Activated CD4-positive, alpha-beta T cell treated with anti-CD3 and anti-CD28 coated beads for 24 hours (primary cell): ENCODE measurements at places on chromosomes 6 and 20.

DNA sequence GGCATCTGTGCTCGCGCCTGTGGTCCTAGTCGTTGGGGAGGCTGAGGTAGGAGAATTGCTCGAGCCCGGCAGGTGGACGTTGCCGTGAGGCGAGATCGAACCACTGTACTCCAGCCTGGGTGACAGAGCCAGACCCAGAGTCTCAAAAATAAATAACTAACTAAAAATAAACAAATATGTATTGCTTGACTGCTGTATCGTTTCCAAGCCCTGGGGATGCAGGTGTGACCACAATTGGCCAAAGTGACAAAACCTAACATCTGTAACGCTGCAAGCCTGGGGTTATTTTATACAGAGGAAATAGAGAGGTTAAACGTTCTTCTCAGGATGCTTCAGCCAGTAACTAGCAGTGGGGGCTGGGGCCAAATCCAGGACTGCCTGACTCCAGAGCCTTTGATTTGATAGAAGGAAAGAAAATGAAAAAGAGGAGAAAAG is 1.9 kb upstream of the SRSF3 start:
- DNase-seq = no peak

DNA sequence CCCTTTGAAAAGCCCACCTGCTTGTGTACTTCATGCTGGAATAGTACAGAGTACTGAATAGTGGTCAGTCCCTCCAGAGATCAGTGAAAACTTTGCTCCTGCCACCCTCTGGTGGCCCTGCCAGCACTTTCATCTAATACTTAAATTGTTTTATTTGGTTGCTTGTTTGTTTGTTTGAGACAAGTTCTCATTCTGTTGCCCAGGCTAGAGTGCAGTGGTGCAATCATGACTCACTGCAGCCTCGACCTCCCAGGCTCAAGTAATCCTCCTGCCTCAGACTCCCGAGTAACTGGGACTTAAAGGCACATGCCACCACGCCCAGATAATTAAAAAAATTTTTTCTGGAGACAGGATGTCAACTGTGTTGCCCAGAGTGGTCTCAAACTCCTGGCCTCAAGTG is 9.1 kb downstream of the FAM83D start:
- DNase-seq = no peak

DNA sequence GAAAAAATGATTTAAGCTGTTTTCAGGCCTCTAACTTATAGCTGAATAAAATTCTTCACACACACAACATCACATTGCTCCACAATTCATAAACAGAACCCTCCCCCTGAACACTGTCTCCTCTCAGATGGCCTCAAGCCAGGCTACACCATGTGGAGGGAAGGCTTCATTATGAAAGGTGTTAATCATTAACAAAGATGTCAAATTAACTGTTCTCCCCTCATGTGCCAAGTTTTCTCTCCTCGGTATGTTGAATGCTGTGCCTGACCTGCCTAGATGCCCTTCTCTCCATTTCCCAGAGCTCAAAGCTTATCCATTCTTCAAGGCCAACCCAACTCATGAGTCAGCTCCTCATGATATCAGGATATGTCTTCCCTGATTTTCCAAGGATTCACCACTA is 210.4 kb downstream of the GMDS start:
- DNase-seq = no peak

DNA sequence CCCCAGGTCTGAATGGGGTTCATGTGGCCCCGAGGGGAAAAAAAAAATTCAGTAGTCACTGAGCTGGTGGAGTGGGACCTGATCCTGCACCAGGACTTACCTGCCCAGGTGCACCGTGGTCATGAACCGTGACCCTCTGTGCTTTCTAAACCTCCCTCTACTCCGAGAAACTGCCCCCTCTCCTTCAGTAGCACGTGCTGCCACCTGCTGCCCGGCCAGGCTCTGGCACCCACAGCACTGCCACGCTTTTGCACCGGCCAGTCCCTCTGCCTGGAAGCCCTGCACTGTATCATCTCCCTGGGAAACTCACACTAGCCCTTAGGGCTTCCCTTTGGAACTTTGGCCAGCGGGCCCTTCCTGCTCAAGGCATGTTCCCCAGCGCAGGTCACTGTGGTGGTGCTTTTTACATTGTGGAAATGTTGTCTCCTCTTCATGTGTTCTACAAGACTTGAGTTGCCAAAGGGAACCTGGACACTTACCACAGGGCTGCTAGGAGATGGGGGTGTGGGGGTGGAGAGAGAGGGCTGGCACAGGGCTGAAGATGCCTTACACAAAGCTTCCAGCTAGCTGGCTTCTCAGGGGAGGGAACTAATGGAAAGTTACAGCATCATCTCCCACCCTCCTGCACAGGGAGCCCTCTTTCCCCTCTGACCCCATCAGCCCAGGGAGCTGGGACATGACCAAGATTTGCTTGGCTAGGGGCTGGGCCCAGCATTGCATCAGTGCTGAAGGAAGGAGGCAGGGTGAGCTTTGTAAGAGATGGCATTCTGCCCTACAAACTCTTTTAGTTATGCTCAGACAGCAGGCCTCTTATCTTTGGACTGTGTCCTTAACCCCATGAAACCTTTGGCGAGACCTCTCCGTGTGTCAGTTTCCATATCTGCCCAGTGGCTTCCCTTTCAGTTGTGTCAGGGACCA is 2.5 kb upstream of the PTPRT start:
- no peak for DNase-seq

DNA sequence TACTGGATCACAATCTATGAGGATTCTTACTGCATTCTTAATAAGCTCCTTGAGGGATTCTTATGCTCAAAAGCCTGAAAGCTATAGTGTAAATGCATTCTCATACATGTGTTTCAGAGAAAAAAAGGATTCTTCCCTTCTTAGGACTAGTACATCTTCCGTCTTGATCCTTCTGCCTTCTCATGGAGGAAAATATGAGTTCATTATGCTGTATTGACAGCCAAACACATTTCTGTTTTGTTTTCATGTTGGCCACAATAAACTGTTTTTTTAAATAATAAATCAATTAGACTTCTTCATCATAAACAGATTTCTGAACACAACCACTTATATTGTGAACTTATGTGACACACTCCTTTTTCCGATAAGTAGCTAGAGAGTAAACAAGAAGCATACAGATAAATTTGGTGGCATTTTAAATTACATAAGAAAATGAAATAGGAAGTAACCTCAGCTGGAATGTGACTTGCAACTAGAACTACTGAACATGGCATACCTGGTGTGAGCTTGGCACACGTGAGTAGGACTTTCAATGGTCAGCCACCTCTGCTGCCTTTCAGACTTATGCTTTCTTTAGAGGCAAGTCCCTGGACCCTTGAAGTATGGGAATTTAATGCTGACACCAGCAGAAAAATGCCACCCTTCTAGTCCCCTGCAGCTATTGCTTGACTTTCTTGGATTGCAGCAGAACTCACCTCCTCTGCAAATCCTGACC is 350.4 kb downstream of the BCKDHB start:
- no peak for DNase-seq

DNA sequence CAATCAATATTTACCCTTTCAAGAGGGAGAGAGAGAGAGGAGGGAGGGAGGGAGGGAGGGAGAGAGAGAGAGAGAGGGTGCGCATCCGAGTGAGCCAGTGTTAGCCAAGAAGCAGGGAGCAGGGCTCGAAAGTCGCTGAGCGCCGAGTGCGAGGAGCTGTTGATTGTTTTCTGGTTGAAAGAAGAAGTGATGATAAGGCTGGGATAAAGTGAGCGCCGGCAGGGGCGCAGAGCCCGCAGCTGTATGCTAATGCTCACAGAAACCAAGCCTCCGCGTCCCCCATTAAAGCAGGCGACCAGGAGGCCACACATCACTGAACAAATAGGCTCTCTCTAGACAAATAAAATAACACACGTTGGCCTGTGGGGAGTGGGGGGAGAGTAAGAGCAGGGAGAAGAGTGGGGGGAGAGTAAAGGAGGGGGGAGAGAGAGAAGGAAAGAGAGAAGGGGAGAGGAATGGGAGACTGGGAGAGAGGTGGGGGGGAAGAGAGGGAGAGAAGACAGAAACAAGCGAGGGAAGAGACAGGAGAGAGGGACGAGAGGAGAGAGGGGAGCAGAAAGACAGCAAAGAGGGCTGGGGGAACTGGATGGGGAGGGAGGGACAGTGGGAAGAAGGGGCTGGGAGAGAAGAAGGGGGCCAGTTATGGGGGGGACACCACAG is 5.0 kb upstream of the INSM1 start:
- no peak for DNase-seq

- no peak for DNase-seq
These were observed 19.4 kb downstream of the GPX6 start for GRCh38 chr6:28496099-28496779.
